ENCODE measurements at places on chromosomes 1 and 21. TPM values are rescaled to one million over a fixed set of nuclear protein-coding genes. Genes with fewer than 3 reads are reported as not detected.

The CDC42BPA gene
- 105 TPM for total RNA-seq

The CELA3A gene
- not detected for total RNA-seq

The DYRK1A gene
- total RNA-seq, result 75.6 TPM

The RGS13 gene
- total RNA-seq, result not detected

The ALX3 gene
- not detected for total RNA-seq

The CHI3L2 gene
- under 0.01 TPM for total RNA-seq

The CFAP74 gene
- total RNA-seq, result not detected

The CRB1 gene
- not detected for total RNA-seq

DNA sequence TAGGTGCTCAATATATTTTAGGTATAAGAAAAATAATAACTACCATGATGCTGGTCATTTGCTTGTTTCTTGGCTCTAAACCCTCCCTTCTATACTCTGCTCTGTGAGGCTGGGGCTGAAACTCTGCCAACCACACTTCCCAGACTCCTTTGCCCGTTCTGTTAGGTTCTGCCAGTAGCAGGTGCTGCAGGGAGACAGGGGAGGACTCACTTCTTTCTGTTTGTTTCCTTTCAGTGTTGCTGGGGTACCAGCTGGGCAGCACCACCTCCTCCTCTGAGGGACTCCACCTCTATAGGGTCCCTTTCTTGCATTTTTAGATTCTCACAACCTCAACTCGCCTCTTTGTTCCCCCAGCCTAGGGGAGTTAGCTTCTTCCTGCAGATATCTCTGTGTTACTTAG is 17.0 kb upstream of the SH2D2A start:
- DNase-seq, result no peak

DNA sequence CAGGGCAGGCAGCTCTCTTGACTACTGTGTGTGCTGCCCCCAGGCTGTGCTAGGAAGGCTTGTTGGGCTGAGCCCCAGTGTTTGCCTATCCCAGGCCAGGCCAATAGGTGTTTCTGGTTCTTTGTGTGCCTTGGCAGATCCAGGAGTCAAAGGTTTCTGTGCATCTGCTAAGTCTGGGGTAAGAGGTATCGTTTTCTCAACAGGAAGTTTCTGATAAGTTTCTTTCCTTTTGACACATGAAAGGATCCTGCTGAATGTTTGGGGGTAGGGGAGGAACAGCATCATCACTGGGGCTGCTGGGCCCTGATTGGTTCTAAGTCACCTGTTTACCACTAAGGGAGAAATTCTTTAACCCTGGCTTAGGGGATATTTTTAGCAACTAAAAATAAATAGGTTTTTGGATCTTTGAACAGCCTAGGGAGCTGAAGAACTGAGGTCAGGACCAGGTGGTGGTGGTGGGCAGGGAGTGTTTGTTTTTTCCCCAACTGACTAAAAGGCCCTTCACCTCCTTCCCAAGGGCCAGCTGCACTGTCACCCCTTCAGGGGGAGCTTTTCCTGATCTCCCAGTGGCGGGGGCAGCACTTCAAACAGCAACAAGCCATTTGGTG is 85.1 kb downstream of the KCNN3 start:
- peak; percentile 97 for DNase-seq

- no peak for DNase-seq
These were observed 663.9 kb downstream of the PTPRU start for GRCh38 chr1:29900104-29900679.

GRCh38 chr1:204340081-204340889 is 19.4 kb downstream of the PLEKHA6 start:
- no peak for DNase-seq

DNA sequence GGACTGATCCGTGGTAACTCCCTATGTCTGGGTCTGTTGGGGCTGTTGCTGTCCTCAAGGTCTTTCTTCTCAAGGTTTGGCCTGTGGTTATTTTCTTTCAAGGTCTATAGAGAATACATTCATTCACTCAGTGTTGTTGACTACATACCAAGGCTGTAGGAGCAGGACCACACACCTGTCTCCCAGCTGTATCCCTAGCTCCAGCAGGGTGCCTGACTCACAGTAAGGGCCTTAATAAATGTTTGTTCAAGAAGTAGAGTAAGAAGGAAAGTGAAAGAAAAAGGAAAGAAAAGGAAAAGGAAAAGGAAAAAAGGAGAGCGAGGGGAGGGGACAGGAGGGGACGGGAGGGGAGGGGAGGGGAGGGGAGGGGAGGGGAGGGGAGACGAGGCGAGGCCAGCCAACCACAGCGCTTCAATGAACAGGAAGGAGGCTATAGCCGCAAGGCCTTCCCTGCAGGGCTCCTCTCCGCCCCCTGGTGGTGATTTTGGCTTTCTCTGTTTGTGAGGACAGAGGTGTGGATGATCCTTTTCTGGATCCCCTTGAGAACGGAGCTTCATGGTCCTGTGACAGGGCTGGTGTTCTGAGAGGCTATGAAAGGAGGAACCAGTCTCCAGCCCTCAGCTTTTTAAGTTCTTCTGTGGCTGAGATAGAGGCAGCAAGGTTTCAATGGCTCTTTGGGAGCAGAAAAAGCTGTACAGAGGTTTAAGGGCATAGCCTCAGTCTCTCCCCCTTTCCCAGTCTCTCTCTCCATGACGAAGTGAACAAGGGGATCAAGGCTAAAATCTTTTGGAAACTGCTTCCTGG is 30.6 kb upstream of the LCE5A start:
- peak; percentile 65 for DNase-seq

- no peak for DNase-seq
These were observed 66.7 kb downstream of the HTR6 start for GRCh38 chr1:19731311-19731821.

- DNase-seq, result no peak
These were observed 50.7 kb downstream of the TM2D1 start for GRCh38 chr1:61674221-61674620.

DNA sequence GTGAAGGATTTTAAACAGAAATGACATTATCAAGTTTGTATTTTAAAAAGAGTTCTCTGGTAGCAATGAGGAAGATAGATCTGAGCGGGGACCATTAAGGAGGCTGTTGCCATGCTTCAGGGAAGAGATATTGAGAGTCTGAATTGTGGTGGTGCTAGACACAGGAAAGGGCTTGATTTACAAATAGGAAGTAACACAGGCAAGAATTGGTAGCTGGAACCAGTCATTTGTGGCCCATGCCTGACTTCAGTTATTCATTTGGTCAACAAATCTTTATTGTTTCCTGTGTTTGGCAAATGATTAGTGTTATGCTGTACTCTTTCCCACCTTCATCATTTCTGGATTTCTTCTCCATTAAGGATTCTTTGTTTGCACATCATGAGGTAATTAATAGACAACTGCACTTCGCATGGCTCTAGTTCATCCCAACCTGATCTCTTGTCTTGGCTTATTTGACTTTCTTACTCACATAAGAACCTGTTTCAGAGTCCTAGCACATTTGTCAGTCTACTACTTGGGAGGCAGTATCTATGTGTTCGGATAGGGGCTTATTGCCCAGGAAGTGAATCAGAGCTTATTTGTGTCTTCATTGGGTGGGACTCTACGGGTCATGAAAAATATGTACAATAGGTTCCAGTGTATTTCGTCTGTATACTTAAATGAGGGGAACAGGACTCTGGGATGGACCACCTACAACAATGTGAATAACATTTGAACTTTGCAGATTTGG is 32.3 kb downstream of the EEIG2 start:
- DNase-seq, result peak; percentile 45

GRCh38 chr1:192104852-192105251 is 53.4 kb upstream of the RGS18 start:
- DNase-seq, result peak; percentile 96

Data from dermis blood vessel endothelial cell (primary cell).